ENCODE measurements at places on chromosomes 4 and X.

- no peak for DNase-seq
Measured at GRCh38 chr4:138205531-138206233, 36.5 kb downstream of the SLC7A11 start.

DNA sequence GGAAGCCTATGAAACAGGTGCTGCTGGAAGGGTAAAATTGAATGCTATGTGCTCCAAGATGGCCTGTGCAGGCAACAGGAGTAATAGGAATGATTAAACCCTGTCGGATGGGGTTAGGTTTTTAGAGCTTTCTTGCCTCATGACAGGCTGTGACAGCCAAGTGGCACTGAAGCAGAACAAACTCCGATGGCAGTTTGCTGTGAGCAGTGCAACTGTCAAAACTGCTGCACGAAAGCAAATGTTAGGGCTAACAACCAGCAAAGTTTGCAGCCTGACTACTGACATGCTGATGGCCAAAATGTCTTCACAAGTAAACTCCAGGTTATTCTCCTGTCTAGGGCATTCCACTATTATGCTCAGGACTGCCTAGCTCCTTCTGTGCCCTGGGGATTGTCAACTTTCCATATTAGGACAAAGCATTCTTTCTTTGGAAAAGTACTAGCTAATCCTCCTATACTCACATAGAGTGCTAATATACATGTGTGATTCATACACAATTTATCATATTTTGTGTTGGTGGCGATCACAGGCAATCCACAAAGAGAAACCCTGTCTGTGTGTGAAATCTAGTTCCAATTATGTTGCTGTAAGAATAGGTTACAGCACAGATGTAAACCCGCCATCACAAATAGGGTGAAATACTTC lies 486.6 kb upstream of the TENM3 start:
- DNase-seq: no peak

GRCh38 chr4:109962401-109962800 lies 49.7 kb downstream of the EGF start:
- no peak for DNase-seq

- no peak for DNase-seq
Measured at GRCh38 chr4:72275381-72275780, 243.6 kb downstream of the NPFFR2 start.

DNA sequence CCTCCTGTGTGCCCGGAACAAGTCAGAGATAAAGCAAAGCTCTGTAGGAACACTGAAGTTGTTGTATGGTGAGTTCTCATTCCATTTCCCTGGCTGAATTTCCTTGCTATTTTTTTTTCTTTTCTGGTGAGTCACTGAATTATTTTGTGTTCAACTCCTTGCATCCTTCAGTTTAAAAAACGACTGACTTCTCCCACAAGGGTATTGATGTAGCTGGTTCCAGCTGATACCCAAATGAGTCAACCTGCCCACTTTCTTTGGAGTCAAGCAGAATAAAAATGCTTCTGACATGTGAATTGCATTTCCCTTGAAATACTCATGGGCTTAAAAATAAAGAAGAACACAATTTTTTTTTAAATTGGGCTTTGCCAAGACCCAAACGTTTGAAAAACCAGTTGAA lies 85.5 kb downstream of the SHOX start:
- DNase-seq: no peak

DNA sequence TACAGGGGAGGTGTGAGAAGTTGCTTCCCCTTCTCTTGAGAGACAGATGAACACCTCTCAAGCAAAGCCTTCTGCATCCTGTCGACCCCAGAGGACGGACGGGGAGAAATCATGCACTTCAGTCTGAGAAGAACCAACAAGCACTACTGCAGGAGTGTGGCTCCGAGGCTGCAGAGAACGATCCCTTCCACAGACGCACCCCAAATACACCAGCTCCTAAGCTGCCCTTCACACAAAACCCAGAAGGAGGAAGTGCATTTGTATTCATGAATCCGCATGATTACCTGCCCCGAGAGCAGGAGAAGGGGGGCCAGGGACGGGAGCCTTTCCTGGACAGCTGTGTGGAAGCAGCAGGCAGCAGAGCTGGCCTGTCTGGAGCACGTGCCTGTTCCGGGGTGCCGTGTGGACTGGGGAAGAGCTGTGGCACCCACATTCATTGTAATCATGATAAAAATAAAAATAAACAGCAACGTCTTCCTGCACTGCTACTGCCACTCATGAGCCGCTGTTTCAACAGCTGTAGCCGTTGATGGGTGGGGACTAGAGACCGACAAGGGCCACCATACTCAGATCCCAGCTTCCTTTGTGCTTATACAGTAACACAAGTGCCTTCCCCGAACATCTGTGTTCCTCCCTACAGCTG lies 42.9 kb downstream of the ACSL1 start:
- DNase-seq: no peak

GRCh38 chr4:99885063-99885664 lies 9.1 kb downstream of the LAMTOR3 start:
- DNase-seq: no peak

GRCh38 chrX:71216485-71216884 lies 6.5 kb upstream of the GJB1 start:
- DNase-seq: no peak

- no peak for DNase-seq
Measured at GRCh38 chr4:103307453-103308247, 109.5 kb upstream of the CENPE start.

- DNase-seq: no peak
Measured at GRCh38 chrX:46279925-46280313, 265.3 kb downstream of the ZNF674 start.
